ENCODE measurements at places on chromosomes 11 and 22. TPM values are rescaled to one million over a fixed set of nuclear protein-coding genes. Genes with fewer than 3 reads are reported as not detected.
A peak's percentile ranks its signal among the peaks of the same experiment; 100 is the strongest.

CCDC116 gene
- 1.8 TPM for total RNA-seq

CENPM gene
- 0.84 TPM for total RNA-seq

- peak; percentile 60 for DNase-seq
Observed at GRCh38 chr11:18243783-18244362, 4.6 kb downstream of the SAA2 start.

- DNase-seq = no peak
Observed at GRCh38 chr11:119872611-119873310, 143.8 kb upstream of the NECTIN1 start.

- DNase-seq = peak; percentile 46
Observed at GRCh38 chr22:27991586-27992293, 72.7 kb upstream of the PITPNB start.

ABCG4 gene
- 0.45 TPM for total RNA-seq

DNA sequence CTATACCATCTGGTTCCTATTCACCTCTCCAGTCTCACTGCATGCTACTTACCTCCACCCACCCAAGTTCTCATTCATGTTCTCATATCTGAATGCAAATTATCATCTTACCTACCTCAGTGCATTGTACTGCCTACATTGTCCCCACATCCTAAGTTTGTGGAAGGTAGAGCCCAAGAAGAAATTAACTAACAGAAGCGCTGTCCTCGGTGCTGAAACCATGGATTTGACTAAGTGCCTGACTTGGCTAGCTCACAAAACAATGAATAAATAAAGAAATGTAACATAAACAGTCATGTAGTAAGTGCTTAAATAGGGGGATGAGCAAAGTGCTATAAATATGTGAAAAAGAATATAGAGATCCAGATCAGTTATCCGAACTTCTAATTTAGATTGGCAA lies 63.2 kb downstream of the GRIA4 start:
- peak; percentile 38 for DNase-seq

GRCh38 chr22:42336527-42337227 lies 66.2 kb upstream of the TCF20 start:
- DNase-seq = no peak

PGR gene
- total RNA-seq = 16.7 TPM

DNA sequence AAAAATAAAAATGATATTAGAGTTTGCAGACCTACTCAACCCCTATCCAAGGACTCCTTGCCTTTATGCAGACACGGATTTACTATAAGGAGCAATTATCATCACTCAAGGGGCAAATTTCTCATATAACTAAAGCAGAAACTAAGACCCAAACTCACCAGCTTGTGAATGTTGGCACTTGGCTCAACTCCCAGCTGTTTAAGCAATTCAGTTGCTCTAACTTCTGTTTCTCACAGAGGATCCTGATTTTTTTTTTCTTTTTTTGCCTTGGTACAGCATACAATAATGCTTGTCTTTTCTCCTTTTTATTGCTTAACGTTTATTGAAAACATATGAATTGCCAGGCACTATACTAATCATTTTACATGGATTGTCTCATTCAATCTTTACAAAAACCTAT lies 9.6 kb upstream of the CBLIF start:
- DNase-seq = no peak

GRCh38 chr11:101442936-101443521 lies 140.8 kb downstream of the TRPC6 start:
- DNase-seq = no peak

DNA sequence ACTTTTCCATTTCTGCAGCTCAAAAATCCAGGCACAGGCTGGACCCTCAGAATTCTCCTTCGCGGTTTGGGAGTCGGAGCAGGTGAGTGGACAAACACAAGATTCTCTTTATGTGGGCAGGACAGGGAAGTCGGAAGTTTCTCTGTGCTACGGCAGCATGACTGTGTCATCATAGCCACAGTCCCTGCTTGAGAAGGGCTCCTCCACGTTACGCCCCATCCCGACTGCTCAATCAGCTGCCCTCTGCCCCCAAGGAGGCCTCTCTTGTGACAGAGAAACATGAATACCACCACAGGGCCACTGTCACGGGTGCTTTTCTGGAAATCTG lies 89.0 kb upstream of the SHISAL1 start:
- no peak for DNase-seq

DNA sequence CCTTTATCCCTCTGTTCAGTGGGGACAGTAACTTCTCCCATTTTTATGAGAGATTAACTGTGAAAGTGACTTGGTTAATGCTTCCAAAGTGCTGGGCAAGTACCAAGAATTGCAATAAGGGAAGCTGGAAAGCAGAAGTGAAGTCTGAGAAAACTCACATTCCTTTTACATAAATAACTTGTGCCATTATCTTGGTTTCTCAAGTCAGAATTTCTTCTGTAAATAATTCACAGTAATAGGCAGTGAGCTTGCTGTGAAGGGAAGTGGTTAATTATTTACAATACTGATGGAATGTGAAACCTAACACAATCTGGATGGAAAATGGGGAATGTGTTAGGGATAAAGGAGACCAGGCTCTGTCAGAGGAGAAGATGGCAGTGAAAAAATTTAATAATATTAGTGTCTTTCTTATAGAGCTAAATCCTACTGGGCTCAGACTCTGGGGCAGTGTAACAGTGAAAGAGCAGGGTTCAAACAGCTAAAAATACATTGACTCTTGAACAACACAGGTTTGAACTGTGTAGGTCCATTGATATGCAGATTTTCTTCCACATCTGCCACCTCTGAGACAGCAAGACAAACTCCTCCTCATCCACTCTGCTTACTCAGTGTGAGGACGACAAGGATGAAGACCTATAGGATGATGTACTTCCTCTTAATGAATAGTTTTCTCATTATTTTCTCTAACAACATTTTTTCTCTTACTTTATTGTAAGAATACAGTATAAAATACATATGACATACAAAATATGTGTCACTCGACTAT lies 251.5 kb upstream of the ISX start:
- DNase-seq = no peak

DNA sequence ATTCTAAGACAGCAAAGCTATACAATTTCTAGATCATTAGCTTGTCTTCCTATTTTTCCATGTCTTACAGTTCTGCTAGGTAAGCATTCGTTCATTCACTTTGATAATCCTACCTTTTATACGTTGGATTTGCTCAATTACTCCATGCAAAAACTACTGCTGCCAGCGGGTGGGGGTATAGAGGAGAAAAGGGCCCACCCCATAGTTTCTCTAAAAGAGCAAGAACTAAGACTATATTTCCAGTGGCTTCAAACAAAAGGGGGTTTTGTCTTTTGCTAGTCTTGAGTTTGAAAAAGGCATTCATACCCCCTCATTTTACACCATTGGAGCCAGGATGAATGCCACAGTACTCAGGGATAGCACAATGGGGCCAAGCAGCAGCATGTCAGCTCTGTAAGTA lies 155.7 kb downstream of the WT1 start:
- DNase-seq = no peak

TPST2 gene
- 26.7 TPM for total RNA-seq

- DNase-seq = peak; percentile 69
Observed at GRCh38 chr11:8263109-8263768, 439 bp downstream of the LMO1 start.

- DNase-seq = no peak
Observed at GRCh38 chr22:37769056-37769455, 38.7 kb upstream of the GCAT start.

DNA sequence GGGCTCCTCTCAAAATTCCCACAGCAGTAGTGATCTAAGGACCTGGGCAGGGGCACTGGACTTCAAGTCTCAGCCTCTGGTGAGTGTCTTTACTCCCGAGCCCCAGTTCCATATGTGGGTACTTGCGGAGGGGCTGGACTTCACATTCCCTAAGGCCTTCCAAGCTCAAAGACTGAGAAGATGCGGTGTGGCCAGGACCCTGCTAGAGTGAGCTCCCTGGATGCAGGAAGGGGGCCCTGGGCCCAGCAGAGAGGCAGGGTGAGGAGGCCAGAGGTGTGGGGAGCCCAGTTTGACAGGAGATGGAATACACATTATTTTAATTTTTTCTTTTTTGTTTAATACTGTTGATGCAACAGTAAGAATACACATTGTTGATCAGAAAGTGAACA lies 83.7 kb downstream of the IGLL1 start:
- DNase-seq = no peak

DNA sequence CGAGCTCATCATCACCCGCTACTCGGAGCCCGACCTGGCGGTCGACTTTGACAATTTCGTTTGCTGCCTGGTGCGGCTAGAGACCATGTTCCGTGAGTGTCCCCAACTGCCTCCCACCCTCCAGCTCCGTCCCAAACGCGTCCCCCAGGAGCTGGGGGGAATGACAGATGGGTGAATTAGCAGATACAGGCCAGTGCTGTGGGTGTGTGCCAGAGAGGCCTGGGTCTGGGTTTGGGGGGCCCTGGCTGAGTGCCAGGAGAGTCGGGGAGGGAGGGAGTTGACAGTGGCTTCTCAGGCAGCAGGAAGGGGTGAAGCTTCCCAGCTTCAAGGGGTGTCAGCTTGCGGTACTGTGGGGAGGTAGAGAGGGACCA lies 28.6 kb downstream of the CAPN1 start:
- DNase-seq = no peak

GNAZ gene
- total RNA-seq = 5.8 TPM

NAALAD2 gene
- 0.42 TPM for total RNA-seq

DNA sequence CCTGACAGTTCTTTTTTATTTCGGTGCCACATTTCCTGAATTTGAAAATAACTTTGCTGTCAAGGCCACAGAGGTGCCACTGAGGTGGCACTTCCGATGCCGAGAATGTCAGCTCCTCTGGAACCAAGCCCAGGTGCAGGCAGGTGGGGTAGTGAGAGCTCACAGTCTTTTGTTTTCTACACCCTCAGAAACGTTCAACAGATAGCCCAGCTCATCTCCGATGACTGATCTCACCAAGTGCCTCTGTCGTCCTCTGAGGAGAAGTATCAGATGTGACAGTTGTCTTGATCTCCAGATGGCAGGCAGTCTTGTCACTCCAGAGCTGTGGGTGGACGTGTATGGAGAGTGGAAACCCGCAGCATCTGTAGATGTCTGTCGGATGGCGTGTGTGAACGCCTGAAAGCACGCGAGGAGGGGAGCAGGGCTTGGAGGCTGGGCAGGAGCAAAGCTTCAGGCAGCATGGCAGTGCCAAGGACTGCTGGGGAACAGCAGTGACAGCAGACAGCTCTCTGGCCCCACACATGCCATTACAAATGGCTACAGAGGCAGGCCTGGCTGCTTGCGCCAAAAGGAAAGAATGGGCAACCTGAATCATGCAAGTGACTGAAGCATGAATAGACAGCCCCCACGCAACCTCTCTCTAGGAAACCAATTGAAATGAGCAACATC lies 877.0 kb downstream of the OPCML start:
- no peak for DNase-seq

DNA sequence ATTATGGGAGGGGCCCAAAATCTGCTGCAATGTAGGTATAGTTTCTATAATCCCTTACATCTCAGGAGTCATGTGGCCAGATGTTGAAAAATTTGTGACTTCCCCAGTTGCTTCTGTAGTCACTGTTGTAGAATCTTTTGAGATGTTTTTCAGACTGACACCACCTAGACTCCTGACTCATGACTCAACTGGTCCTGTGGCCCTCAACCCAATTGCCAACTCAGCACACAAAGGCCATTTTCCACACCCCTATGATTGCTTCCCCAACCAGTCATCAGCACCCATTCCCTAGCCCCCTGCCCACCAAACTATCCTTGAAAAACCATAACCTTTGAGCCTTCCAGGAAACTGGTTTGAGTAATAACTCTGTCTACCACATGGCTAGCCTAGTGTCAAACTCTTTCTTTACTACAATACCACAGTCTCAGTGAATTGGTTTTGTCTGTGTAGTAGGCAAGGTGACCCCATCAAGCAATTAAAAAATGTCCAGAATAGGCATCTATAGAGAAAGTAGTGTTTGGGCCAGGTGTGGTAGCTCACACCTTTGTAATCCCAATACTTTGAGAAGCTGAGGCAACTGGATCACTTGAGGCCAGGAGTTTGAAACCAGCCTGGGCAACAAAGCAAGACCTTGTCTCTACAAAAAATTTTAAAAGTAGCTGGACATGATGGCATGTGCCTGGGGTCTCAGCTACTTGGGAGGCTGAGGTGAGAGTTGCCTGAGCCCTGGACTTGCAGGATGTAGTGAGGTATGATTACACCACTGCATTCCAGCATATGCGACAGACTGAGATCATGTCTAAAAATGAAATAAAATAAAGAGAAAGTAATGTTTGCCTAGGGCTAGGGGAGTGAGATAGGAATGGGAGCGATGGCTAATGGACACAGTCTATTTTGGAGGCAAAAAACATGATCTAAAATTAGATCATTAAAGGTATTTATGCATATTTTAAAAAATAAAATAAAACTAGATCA lies 24.1 kb upstream of the FEZ1 start:
- DNase-seq = no peak

- no peak for DNase-seq
Observed at GRCh38 chr11:101321222-101321621, 191.6 kb upstream of the PGR start.

- DNase-seq = no peak
Observed at GRCh38 chr11:69058511-69059270, 10.0 kb downstream of the TPCN2 start.

DBX1 gene
- not detected for total RNA-seq

DNA sequence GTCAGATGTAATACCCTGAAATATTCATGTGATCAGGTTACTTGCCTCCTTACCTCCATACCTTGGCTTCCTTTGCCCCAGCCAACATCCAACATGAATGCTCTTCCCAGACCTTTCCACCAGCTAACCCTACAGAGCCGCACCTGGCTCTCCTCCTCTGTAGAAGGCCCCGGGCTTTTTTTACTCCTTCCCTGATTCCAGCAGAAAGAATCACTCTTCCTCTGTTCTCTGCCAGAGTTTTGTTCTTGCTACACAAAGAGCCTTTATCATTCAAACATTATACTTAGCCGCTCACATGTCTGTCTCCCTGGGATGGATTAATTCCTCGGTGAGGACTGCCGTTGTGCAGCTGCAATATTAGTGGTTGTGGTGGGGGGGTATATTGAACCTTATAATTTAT lies 116.8 kb upstream of the GRAMD1B start:
- DNase-seq = no peak

GRCh38 chr11:126840201-126840886 lies 160.2 kb downstream of the KIRREL3 start:
- no peak for DNase-seq

ZNF214 gene
- total RNA-seq = 1.5 TPM

DNA sequence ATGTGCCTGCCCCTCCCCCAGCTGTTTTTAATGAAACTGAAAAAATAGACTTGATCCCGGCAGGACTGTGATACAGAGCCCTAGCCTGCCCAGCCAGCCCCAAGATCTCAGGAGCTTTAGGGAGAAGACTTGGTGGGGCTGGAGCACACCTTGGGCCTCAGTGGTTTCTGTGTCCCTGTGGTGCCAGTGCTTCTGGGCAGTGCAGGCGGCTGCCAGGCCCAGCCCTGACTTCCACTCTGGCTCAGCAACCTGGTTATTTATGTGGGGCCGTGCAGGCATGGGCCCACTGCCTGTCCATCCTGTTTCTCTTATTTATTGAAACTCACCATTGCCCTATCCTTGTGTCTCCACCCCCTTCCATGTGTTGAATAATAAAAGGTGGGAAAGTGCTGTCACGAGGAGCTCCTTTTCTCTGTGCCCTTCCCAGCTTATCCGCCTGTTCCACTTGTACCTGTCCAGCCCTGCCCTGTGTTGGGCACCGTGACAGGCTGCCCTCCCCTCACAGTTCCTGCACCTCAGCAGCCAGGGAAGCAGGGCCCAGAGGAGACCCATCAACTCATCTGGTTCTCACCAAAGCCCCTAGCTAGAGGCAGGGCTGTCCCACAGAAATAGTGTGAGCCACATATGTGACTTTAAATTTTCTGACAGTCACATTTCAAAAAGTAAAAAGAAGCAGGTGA lies 20.2 kb downstream of the RELT start:
- DNase-seq = peak; percentile 67

JAM3 gene
- 94.9 TPM for total RNA-seq

PATE1 gene
- total RNA-seq = not detected
